Upper lobe of left lung (tissue), 6 donors: ENCODE measurements at places on chromosomes 3 and 15.

DNA sequence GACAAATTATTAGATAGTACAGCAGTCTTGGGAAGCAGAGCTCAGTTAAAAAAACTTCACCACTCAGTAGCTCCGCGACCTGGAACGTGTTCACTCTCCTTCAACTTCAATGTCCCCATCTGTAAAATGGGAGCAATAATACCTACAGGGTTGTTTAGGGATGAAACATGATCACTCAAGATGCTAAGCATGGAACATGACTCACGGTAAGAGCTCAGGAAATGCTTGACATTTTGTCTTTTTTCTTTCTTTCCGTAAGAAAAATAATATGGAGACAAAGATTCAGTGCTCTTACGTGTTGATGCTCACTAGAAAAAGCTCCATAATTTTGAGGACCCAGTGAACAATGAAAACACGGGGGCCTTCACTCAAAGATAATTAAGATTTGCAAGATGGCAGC is 606.7 kb upstream of the MDFIC2 start:
- no peaks in the 10 kb centered on the region for H3K27me3 ChIP-seq
- no peaks in the 10 kb centered on the region for H3K4me1 ChIP-seq
- no peak overlapping the region for H3K4me3 ChIP-seq
- H3K27ac ChIP-seq = no peak overlapping the region

DNA sequence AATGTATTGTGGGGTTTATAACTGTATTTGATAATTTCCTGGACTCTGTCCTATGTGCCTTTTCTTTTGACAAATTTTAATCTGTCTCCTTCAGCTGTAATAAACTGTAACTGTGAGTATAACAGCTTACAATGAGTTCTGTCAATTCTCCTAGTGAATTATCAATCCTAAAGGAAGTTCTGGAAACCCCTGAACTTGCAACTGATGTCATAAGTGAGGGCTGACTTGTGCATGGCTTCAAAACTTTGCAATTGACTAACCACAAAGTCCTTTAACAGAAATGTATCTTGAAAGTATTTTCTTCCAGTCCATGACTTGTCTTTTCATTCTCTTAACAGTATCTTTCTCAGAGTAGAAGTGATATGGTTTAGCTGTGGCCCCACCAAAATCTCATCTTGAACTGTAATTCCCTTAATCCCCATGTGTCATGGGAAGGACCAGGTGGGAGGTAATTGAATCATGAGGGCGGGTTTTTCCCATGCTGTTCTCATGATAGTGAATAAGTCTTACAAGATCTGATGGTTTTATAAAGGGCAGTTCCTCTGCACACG is 108.3 kb downstream of the TFDP2 start:
- no peak overlapping the region for H3K4me3 ChIP-seq
- no peak overlapping the region for H3K27ac ChIP-seq
- no peaks in the 10 kb centered on the region for H3K36me3 ChIP-seq
- no peak for DNase-seq
- no peaks in the 10 kb centered on the region for H3K27me3 ChIP-seq
- no peaks in the 10 kb centered on the region for H3K4me1 ChIP-seq

DNA sequence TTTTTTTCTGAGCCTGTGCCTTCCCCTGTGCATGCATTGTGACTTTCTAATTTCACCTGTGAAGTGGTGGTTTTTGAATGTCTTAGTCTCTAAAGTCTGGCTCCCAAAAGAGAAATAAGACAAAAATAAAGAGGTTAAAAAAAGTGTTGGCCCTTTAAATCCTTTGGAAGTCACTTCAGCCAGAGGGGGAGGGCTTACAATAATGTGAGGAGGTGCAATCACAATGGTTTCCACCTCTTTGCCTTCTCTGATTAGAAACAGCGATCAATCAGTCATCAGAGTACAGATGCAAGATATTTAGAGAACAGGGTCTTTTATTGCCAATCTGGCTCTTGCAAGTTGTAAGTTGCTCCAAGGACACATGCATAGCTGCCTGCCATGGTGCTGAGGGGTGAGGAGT is 64.1 kb upstream of the GCSAM start:
- H3K4me1 ChIP-seq = no peaks in the 10 kb centered on the region
- H3K4me3 ChIP-seq = no peak overlapping the region
- H3K27ac ChIP-seq = no peak overlapping the region
- no peaks in the 10 kb centered on the region for H3K27me3 ChIP-seq
- no peak for DNase-seq

GRCh38 chr3:152256851-152257562 is 11.7 kb upstream of the MBNL1 start:
- peaks cover 19% of the 10 kb centered on the region for H3K4me1 ChIP-seq
- no peaks in the 10 kb centered on the region for H3K27me3 ChIP-seq
- DNase-seq = no peak
- H3K4me3 ChIP-seq = no peak overlapping the region
- H3K36me3 ChIP-seq = no peaks in the 10 kb centered on the region

DNA sequence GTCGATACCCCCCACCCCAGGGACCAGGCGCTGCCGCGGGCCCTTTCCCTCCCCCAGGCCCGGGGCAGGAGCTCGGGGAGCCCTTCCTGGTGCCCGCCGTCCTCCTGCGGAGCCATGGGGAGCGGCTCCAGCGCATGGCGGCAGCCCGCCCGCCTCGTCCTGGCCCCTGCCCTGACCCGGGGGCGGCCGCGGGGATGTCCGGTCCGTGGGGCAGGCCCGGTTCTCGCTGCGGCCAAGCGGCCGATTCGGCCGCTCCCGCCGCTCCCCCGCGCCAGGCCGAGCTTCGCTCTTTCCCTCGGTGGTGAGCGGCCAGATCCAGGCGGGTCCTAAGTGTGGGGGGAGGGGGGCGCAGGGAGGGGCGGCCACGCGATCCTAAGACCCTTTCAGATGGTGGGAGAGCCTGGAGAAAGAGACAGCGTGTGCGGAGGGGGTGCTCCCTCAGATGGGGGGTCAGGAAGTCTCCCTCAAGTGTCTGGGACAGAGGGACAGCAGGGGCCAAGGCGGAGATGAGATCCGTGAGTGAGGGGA is 1.3 kb downstream of the NEIL1 start:
- peak overlapping the region; percentile 84 for H3K27ac ChIP-seq
- H3K36me3 ChIP-seq = no peaks in the 10 kb centered on the region
- peak overlapping the region; percentile 94 for H3K4me3 ChIP-seq
- DNase-seq = no peak

DNA sequence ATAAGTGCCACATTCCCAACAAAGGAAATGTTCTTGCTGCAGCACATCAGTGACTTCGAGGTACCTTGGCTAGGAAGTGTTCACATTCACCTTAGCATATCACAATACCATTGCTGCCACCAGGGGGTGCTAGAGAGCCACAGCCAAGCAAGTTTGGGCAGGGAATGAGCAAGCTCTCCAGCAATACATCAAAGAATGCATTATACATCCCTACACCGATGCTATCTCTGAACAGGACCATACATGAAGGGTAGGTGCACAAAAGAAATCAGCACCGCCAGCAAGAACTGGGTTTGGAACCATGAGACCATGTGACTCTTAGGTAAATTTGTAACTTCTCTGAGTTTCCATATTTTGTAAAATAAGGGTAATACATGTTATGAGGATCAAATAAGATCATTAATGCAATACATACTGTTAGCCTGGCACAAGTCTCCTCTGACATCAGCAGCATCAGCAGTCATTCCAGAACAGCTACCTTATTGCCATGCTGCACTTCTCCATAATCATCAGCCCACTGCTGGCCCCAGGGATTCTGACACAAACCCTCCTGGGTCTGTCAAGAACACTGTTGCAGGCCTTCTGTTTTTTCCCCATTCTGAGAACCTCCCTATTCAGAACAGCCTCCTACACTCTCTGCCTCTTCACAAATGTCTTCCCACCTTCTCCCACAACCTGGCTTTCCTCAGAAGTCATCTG is 37.5 kb downstream of the RYK start:
- H3K4me1 ChIP-seq = no peaks in the 10 kb centered on the region
- H3K36me3 ChIP-seq = no peaks in the 10 kb centered on the region
- no peak overlapping the region for H3K27ac ChIP-seq
- DNase-seq = peak; percentile 80
- H3K27me3 ChIP-seq = no peaks in the 10 kb centered on the region
- no peak overlapping the region for H3K4me3 ChIP-seq
